Glomerular endothelial cell (primary cell): ENCODE measurements at places on chromosomes 16 and 17. TPM values are rescaled to one million over a fixed set of nuclear protein-coding genes. Genes with fewer than 3 reads are reported as not detected.

The SP2 gene
- 4.3 and 11.5 TPM in 2 replicates for total RNA-seq

The MC1R gene
- 2.7 and 2.8 TPM in 2 replicates for total RNA-seq

The CSNK2A2 gene
- total RNA-seq: 50.7 and 68.8 TPM in 2 replicates

The TMEM238L gene
- not detected in 2 replicates for total RNA-seq

The PROCA1 gene
- 0.23 TPM in 1 of 2 replicates, not detected in the other for total RNA-seq

The GNG13 gene
- not detected in 2 replicates for total RNA-seq

The CCL16 gene
- not detected in 2 replicates for total RNA-seq

The TBX2 gene
- total RNA-seq: 0.63 and 3.6 TPM in 2 replicates

The TMC5 gene
- not detected in 2 replicates for total RNA-seq

The MMP25 gene
- 0.05 and 0.35 TPM in 2 replicates for total RNA-seq

The ZSCAN10 gene
- not detected in 2 replicates for total RNA-seq

The MT1H gene
- total RNA-seq: not detected in 2 replicates

The WSCD1 gene
- total RNA-seq: 40.4 and 54.1 TPM in 2 replicates

The CA5A gene
- not detected in 2 replicates for total RNA-seq

The CCT6B gene
- total RNA-seq: 0.44 and 1.8 TPM in 2 replicates

The CCL17 gene
- not detected in 2 replicates for total RNA-seq

The CDC27 gene
- 74.9 and 80.3 TPM in 2 replicates for total RNA-seq

The TMEM106A gene
- total RNA-seq: 4.7 and 8.4 TPM in 2 replicates

The MYO15A gene
- 0.18 and 0.92 TPM in 2 replicates for total RNA-seq

The PHB1 gene
- total RNA-seq: 99.8 and 140 TPM in 2 replicates

The MYH2 gene
- total RNA-seq: not detected in 2 replicates

The AKAP10 gene
- total RNA-seq: 16.7 and 16.8 TPM in 2 replicates

The HOXB1 gene
- total RNA-seq: not detected in 2 replicates

The EVI2A gene
- 0.53 and 1.2 TPM in 2 replicates for total RNA-seq

The GAST gene
- not detected in 2 replicates for total RNA-seq

The MCRIP1 gene
- total RNA-seq: 134 and 148 TPM in 2 replicates

The HLF gene
- 0.29 TPM in 1 of 2 replicates, not detected in the other for total RNA-seq

The PRAC2 gene
- not detected in 2 replicates for total RNA-seq

The CEP112 gene
- total RNA-seq: 9.8 and 15.8 TPM in 2 replicates

The CEP20 gene
- total RNA-seq: 22.4 and 48.1 TPM in 2 replicates

The TPSB2 gene
- total RNA-seq: not detected in 2 replicates

The CCDC102A gene
- total RNA-seq: 22.6 and 25.1 TPM in 2 replicates

The PRCD gene
- total RNA-seq: 0.58 and 1.8 TPM in 2 replicates

The NATD1 gene
- total RNA-seq: 12.1 and 13.9 TPM in 2 replicates

The ITGAX gene
- total RNA-seq: 0.23 and 0.63 TPM in 2 replicates
